ENCODE measurements at places on chromosomes 12 and 14.

GRCh38 chr14:60233251-60233650, 15.8 kb upstream of the PPM1A start:
- no peak for DNase-seq

GRCh38 chr14:60116181-60116580, 24.5 kb downstream of the PCNX4 start:
- no peak for DNase-seq

- peak; percentile 97 for DNase-seq
Observed at GRCh38 chr12:10128687-10129086, 1.3 kb downstream of the CLEC7A start.

DNA sequence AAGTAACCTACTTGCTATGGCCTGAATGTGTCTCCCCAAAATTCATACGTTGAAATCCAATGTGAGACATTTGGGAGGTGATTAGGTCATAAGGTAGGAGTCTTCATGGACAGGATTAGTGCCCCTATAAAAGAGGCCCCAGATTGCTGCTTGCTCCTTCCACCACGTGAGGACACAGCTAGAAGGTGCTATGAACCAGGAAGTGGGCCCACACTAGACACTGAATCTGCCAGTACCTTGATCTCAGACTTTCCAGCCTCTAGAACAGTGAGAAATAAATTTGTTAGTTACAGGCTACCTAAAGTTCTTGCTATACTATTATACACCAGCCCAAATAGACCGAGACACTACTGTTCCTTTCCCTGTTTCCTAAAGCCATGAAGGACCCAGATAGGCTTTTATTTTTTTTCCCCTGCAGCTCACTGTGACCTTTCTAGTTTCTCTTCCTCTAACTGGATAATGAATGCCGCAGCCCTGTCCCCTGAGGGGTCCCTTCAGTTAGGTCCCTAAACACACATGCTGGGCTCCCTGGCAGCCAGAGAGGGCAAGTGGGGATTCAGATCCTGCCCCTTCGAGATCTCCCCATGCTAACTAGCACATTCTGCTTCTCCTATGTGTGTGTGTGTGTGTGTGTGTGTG, 19.3 kb downstream of the SLC25A3 start:
- peak; percentile 47 for DNase-seq

GRCh38 chr12:126837697-126838096, 1429.3 kb upstream of the TMEM132C start:
- no peak for DNase-seq

Data from suppressor macrophage treated with lipopolysaccharide for 4 hours (primary cell).